Activated CD8-positive, alpha-beta memory T cell treated with anti-CD3 and anti-CD28 coated beads, Interleukin-2, amount 10 ng/mL, durations not matched to agents 7 days and 5 days (primary cell): ENCODE measurements at places on chromosomes 1 and 21. TPM values are rescaled to one million over a fixed set of nuclear protein-coding genes. Genes with fewer than 3 reads are reported as not detected.

DNA sequence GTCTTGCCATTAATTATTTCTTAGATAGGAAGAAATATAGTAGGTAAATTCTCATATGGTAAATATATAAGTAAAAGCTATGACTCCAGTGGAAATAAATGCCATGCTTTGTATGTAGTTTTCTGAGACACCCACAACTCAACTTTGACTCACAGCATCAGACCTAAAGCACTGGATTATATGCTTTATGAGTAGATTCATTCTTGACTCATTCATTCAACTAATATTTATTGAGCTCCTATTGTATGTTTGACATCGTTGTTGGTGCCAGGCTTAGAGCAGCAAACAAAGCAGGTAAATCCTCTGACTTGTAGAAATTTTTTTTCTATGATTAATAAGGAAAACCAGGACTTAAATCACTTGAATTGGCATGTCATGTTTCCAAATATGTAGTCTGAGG, 211.4 kb downstream of the PTPRC start:
- no peak for DNase-seq

ABCA4 gene
- not detected for total RNA-seq

GRCh38 chr1:91018006-91018405, 3.8 kb downstream of the ZNF644 start:
- DNase-seq, result no peak

CATSPERE gene
- total RNA-seq, result 0.30 TPM

DNA sequence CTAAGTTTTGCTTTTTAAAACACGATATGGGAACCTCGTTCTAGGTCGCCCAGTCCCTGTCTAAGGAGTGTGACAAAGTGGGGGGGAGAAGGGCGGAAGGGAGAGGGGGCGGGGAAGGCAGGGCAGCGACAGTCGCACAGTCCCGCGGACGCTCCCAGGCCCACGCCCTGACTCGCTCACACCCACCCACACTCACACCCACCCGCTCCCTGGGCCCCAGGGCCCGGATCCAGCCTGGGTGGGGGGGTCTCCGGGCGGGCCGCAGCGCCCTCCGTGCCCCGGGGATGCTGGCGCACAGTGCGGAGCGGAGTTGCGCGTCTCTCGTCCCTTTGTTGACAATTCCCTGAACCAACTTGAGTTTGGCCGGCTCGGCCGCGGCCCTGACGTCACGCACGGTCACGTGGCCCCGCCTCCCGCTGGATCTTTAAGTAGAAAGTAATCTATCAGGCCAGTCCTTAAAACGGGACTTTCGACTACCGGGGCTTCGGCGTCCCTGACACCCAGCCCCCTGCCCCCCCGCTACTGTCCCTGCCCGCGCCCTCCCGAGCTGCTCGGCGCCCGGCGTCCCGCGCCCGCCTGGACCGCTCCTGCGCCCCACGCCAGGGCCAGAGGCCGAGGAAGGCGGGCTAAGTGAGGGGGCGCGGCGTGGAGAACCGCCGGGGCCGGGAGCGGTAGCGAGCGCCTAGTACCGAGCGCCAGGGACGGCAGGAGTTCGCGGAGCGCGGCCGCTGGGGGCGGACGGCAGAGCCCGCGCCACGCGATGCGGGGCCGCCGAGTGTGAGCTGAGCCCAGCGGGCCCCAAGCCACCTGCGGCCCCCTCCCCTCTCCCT, at the start of gene FOXD3:
Gene FOXD3, plus strand, starts transcription at position 454 of the 830 bp plus-strand sequence. CDS start 492 bp downstream, outside the sequence.
- no peak for DNase-seq

DNA sequence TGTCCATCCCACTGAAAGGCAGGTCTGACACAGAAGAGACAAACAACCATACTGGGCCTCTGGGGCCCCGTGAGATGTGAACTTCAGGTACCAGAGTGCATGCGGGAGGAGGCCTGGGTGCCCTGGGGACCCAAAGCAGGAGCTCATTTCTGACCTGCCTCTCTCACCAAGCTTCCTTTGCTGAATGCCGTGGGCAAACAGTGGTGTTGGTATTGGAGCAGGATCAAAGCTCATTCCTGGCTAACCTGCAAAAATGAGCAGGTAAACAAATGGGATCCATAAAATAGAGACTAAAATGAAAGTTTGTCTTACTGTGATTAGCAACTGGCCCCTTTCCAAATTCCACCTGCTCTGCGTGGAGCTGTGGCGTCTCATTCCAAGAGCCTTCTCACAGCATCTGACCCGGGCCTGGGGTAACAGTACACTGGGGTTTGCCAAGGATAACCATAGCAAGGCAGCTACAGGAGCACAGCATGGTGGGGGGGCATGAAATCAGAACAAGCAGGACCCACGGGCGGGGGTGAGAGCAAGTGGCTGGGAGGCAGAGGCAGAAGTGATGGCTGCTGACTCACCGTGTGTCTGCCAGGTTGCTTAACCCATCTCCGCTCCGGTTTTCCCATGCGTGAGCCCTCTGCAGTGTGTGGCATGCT, 103.6 kb downstream of the KIF26B start:
- DNase-seq, result no peak

DNA sequence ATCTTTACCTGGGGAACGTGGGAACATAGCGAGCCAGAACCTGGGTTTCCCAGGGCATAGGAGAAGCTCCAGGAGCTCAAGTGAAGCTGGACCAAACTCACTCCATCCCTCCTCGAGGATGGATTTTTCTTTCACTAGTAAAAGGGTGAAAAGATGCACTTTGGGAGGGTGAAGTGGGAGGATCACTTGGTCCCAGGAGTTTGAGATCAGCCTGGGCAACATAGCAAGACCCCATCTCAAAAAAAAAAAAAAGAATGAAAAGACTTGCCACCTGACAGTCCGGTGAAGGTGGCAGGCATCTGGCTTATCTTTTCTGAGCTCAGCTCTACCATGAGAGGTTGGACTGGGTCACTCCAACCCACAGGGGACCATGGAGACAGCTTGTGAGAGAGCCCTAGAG, 42.3 kb downstream of the CHAF1B start:
- no peak for DNase-seq

DNA sequence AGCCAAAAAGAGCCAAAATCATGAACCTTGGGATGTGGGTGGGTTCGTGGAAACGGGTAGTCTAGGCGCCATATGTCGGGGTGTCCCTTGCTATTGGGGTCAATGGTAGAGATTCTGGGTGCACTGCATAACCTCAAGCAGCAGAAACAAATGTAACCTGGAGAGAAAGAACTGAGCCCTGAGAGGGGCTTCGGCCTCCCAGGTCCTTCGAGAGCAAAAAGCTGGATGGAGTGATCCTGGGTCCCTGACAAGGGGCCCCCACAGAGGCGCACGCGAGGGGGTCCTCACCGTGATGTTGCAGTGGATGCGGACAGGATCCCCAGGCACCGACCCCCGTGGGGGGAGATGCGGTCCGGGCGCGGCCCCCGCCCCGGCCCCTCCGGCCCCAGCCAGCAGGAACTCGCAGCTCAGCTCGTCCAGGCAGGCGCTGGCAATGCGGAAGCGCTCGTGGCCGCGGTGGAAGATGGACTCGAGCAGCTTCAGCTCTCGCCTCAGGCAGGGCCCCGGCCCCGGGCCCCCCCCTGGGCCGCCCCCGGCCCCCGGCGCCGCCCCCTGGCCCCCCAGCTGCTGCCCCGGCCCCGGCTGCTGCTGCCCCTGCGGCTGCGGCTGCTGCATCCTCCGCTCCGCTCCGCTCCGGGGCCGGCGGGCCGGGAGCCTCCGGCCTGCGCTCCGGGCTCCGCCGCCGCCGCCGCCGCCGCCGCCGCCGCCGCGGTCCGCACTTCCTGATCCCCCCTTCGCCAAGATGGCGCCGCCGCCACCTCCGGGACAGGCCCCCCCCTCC, at the start of gene UBE2Q1:
Gene UBE2Q1, minus strand, starts transcription at position 724 of the 781 bp plus-strand sequence. Its CDS starts 109 bp downstream, at position 615.
- peak; percentile 70 for DNase-seq

DNA sequence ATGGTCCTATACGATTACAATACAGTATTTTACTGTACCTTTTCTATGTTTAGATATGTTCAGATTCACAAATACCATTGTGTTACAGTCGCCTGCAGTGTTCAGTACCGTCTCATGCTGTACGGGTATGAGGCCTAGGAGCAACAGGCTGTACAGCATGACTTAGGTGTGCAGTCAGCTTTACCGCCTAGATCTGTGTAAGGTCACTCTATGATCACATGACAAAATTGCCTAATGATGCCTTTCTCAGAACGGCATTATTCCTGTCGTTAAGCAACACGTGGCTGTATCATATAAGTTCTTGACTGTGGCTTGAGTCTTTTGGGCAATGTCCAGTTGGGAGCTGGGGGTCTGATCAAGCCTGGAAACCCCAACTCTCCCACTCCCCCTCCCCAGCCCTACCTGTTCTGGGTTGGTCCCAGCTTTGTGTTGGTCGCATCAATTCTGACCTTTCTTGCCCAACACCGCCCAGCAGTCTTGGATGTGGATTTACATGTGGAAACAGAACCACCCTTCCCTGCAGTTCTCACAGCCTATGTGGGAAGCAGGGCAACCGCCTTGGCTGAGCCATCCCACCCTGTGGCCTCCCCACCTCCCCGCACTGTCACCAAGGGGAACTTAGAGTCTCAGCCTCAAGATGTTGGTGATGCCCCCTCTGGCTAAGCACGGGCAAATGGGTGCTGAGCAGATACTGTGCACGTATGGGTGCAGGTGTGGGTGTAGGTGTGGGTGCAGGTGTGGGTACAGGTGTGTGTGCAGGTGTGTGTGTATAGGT, 80.2 kb upstream of the ACTL8 start:
- DNase-seq, result no peak

NLRP3 gene
- 0.33 TPM for total RNA-seq

GRCh38 chr1:239483391-239483790, 97.0 kb downstream of the CHRM3 start:
- no peak for DNase-seq

DNA sequence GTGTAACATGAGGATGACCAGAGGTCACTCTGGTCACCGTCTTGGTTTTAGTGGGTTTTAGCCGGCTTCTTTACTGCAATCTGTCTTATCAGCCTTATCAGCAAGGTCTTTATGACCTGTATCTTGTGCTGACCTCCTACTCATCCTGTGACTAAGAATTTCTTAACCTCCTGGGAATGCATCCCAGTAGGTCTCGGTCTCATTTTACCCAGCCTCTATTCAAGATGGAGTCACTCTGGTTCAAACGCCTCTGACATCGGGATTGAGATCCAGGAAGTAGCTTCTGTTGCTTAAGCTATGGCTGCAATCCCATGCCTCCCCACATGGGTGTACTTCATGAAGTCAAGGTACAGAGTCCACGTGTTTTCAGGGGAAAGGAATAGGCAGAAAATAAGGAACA, 19.9 kb downstream of the FMN2 start:
- DNase-seq, result no peak

GRCh38 chr21:43321111-43321510, 105.8 kb downstream of the SIK1 start:
- DNase-seq, result no peak

DNA sequence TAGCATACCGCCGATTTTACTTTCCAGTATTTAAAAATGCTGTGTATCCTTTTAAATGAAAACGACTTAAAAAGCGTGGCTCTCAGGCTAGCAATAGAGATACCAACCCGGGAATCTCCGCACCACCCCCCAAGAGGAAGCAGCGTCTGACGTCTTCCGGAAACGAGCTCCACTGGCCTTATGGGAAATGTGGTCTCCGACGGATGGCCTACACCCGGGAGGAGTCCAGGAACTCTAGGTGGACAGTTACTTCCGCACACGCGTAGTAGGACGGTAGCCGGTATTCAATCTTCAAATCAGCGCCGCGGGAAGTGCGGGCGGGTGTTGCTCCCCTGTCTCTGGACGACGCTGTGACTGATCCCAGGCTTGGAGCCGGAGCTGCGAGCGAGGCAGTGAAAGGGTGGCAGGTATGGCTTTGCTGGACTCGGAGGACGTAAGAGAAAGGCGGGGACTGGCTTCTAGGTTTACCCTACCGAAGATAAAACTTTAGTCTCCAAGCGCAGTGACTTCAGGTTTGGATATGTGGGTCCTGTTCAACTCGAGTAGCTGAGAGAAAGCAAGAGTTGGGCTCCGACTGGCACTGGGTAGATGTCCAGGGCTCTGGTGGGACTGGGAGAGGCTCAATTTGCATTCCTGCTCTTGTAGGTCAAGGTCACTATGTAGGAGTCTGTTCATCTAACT, at the start of gene ZNF684:
Gene ZNF684, plus strand, starts transcription at position 257 of the 681 bp plus-strand sequence. CDS start 1,530 bp downstream, outside the sequence.
- peak; percentile 93 for DNase-seq

DNA sequence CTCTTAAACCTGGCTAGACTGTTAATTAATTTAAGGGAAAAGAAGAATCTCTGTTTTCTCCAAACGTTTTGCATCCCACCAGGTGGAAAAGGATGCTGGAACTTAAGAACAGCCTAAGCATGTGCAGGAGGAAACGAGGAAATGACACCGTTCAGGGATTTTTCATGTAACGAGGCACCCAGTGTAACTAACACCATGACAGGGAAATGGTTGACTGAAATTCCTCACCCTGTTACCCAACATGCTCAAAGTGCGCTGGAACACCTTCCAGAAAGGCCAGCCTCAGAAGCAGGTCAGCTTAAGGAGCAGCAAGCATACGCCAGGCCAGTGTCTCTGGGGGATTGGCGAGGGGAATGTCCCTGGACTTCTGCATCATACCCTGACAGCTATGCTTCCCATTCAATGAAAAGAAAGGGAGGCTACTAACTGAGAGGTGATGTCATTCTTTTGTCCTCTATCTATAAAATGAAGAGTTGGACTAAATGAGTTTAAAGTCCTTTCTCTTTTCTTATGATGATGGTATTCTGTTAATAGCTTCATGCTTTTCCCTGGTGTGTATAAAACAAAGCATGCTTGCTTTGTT, 21.6 kb downstream of the TNN start:
- no peak for DNase-seq

- no peak for DNase-seq
These were observed 708.8 kb upstream of the CHRM3 start for GRCh38 chr1:238677567-238677966.

- DNase-seq, result no peak
These were observed 302.9 kb downstream of the BARHL2 start for GRCh38 chr1:90414201-90414600.

DNA sequence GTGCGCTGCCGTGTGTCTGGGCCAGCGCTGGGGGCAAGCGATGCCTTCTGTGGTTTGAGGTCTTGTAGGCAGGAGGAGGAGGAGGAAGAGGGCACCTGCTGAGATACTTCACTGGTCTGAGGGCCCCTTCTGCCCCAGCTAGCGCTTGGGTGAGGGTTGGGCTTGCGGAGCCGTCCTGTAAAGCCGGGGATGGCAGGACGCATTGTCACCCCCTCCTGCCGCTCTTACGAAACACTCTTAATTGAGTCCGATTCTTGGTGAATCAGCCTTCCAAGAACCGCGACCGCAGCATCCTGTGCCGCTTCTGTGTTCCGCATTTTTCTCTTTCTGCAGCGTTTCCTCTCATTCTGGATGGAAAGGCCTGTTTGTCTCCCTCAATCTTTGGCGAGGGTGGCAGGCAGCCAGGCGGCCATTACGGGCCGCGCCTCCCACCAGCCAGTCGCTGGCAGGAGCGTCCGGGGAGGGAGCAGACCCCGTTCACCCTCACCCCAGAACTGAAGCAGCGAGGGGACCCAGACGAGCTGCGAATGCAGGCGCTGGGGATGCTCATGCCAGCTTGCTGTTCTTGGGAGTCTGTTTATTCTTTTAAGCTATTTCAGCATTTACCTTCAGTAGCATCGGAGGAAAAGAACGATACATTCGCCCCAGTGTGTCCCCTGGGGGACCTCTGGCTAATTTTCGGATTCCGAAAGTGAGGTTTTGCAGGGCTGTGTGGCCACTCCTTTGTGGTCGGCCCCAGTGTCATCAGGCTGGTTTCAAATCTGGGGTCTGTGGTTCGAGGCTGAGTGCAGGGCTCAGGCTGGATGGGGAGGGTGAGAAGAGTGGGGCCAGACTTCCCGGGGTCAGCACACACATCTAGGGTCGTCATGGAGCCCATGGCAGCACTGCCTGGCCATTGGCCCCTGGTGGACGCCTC, 62.7 kb downstream of the SKI start:
- peak; percentile 93 for DNase-seq

- no peak for DNase-seq
These were observed 72.4 kb downstream of the ABCA4 start for GRCh38 chr1:94048413-94049164.

RGS16 gene
- total RNA-seq, result 1.8 TPM
